A375 (cell line): ENCODE measurements at places on chromosomes 6 and 20. TPM values are rescaled to one million over a fixed set of nuclear protein-coding genes. Genes with fewer than 3 reads are reported as not detected.

The SIGLEC1 gene
- total RNA-seq: not detected in 2 replicates

The KIF6 gene
- total RNA-seq: 2.5 and 2.7 TPM in 2 replicates

The OVOL2 gene
- 0.37 and 0.72 TPM in 2 replicates for total RNA-seq

The TOX2 gene
- 7.7 and 8.4 TPM in 2 replicates for total RNA-seq

The IL17A gene
- not detected in 2 replicates for total RNA-seq

The MAPK14 gene
- 22.2 and 22.6 TPM in 2 replicates for total RNA-seq

The CNKSR3 gene
- 2.3 and 3.9 TPM in 2 replicates for total RNA-seq

The PPP1R3G gene
- 0.08 TPM in 1 of 2 replicates, not detected in the other for total RNA-seq

The ID4 gene
- 3.7 and 5.6 TPM in 2 replicates for total RNA-seq

The CALHM6 gene
- 0.38 and 0.82 TPM in 2 replicates for total RNA-seq

The USP49 gene
- total RNA-seq: 1.2 and 1.8 TPM in 2 replicates

The MYLK4 gene
- total RNA-seq: 0.15 and 0.19 TPM in 2 replicates

The STMN3 gene
- total RNA-seq: 7.2 and 10.3 TPM in 2 replicates

The SSTR4 gene
- total RNA-seq: not detected in 2 replicates

The HTR1E gene
- total RNA-seq: not detected in 2 replicates

The SLC17A2 gene
- total RNA-seq: not detected in 2 replicates

The TFAP2C gene
- total RNA-seq: 72.8 and 73.6 TPM in 2 replicates

The TSPO2 gene
- not detected in 2 replicates for total RNA-seq

The KIF25 gene
- 0.29 TPM in 1 of 2 replicates, not detected in the other for total RNA-seq

The ADAM33 gene
- not detected in 2 replicates for total RNA-seq

The GSTA3 gene
- not detected in 2 replicates for total RNA-seq

The IRF4 gene
- 0.19 and 3.3 TPM in 2 replicates for total RNA-seq

The OPRL1 gene
- total RNA-seq: 0.34 and 0.41 TPM in 2 replicates

The PLN gene
- total RNA-seq: 0.08 and 0.29 TPM in 2 replicates

The ESR1 gene
- not detected in 2 replicates for total RNA-seq

The HS3ST5 gene
- not detected in 2 replicates for total RNA-seq

The RAB23 gene
- total RNA-seq: 3.6 and 5.2 TPM in 2 replicates

The TEAD3 gene
- 4.2 and 6.3 TPM in 2 replicates for total RNA-seq

The NMBR gene
- not detected in 2 replicates for total RNA-seq

The CAP2 gene
- 4.5 and 6.1 TPM in 2 replicates for total RNA-seq

The PPIL1 gene
- 20.5 and 21.0 TPM in 2 replicates for total RNA-seq

The SEMG1 gene
- total RNA-seq: not detected in 2 replicates

The MAP1LC3A gene
- 39.1 and 39.9 TPM in 2 replicates for total RNA-seq

The NRSN1 gene
- total RNA-seq: not detected in 2 replicates

The ENPP5 gene
- total RNA-seq: not detected in 2 replicates
